Renal pelvis (tissue), 12 donors: ENCODE measurements at places on chromosomes 1 and 21.
A peak's percentile ranks its signal among the peaks of the same experiment; 100 is the strongest.

- DNase-seq, result no peak
Observed at GRCh38 chr1:227808566-227808965, 6.9 kb upstream of the PRSS38 start.

GRCh38 chr1:107572674-107573211 lies 392.2 kb downstream of the VAV3 start:
- no peak for DNase-seq

GRCh38 chr1:10877894-10878293 lies 81.4 kb upstream of the CASZ1 start:
- DNase-seq, result no peak

- no peak for DNase-seq
Observed at GRCh38 chr1:36594023-36594422, 111.3 kb upstream of the CSF3R start.

DNA sequence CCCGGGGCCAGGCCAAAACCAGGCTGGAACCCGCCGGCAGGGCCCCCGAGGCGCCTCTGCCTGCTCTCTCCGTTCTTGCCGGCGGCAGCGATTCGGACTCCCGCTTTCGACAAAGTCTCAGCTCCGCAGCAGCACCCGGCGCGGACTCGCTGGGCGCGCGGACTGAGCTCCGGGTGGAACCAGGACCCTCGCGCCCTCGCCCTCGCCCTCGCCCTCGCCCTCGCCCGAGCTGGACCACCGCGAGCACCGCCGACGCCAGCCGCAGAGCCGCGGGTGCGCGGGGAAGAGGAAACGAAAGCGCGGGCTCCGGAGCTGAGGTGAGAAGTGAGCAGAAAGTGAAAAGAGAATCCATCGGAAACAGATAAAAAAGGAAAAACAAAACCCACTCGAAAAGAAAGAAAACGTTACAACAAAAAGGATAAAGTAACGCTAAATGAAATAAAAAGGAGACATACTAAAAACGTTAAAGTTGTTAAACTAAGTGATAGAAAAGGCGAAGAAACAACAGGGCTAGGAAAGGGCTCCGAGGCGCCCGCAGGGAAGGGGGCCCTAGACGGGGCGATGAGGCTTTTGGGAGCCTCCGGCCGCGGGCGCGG lies 64.9 kb downstream of the MEF2D start:
- DNase-seq, result no peak

DNA sequence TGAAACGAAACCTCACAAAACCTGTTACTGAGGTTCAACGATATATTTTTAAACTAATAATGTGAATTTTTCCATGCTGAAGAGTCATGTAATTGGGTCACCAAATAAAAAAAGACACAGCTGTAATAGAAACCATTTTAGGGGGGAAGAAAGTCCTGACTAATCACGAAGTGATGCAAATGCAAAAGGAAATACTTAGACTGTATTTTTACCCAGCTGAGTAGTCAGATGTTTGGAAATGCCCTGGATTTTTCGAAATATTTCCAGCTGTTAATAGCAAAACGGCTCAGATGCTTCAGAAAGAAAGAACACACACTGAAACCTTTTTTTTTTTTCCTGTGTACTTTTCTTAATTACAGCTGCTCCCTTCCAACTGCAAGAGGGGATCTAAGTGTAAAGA lies 210.3 kb downstream of the SETD4 start:
- no peak for DNase-seq

GRCh38 chr1:43987159-43987902 lies 4.1 kb upstream of the CCDC24 start:
- DNase-seq, result no peak

DNA sequence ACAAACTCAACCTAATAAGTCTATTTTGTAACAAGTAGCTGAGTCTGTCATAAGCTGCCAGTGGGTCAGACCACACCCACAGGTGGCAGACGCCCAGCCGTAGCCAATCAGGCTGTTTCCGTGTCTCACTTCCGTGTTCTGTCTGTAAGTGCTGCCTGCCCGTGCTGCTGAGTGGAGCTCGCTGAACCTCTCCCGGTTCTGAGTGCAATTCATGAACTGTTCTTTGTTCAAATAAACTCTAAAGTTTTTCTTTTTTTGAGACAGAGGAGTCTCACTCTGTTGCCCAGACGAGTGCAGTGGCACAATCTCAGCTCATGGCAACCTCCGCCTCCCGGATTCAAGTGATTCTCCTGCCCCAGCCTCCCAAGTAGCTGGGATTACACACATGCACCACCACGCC lies 25.1 kb downstream of the POFUT2 start:
- no peak for DNase-seq

GRCh38 chr1:205536759-205537361 lies 32.4 kb downstream of the CDK18 start:
- DNase-seq, result no peak

- no peak for DNase-seq
Observed at GRCh38 chr1:206816390-206817287, 44.3 kb upstream of the IL10 start.

DNA sequence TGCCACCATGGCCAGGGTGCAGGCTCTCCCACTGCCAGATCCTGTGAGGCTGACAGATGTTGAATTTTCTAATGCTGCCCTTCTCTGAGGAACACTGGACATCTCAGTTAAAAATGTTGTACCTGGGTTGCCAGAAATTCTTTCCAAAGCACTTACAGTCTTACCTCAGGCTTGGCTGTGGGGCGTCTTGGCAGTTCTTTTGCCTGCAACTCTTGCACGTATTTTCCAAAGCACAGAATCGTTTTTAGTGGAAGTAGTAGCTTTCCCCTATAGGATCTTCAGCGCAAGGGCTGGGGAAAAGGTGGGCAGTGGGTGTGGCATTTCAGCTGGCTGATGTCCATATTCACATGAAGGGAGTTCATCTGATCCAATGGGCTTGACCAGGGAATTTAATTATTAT lies 53.9 kb downstream of the EDN2 start:
- no peak for DNase-seq

DNA sequence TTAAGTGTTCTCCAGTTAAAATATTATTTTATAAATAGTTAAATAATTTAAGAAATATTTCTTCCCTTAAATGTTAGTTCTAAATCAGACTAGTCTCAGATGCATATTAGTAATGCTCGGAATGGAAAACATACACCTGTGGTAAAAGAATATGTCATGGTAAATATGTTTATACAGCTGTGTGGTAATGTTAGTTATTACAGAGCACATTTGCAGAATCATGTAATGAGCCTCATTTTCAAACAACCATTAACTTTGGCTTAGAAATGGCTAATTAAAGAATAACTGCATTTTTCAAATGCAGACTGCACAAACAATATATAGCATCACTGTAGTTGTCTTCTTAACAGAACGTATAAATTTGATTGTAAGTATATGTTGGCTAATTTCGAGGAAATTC lies 90.3 kb downstream of the DISP1 start:
- DNase-seq, result no peak

DNA sequence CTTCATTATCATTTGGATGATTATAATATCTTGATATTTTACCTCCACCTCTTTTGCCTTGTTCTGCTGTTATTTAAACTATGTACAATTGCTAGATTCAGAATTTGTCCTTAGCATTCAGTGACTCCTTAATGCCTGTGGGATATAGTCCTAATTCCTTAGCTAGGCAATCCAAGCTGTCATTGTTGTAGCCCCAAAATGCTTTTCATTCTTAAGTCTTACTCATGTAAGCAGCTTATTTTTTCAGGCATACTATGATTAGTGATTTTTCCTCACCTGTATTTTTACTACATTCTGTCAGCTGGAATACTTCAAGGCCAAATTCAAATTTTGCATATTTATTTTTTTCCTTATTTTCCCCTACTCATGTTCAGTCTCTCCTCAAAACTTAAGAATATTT lies 13.4 kb downstream of the PKN2 start:
- DNase-seq, result no peak

- DNase-seq, result no peak
Observed at GRCh38 chr1:159291424-159291823, 10.7 kb upstream of the FCER1A start.

GRCh38 chr1:15916916-15917315 lies 59.0 kb downstream of the ZBTB17 start:
- no peak for DNase-seq

- no peak for DNase-seq
Observed at GRCh38 chr1:65206836-65207235, 58.8 kb downstream of the AK4 start.

DNA sequence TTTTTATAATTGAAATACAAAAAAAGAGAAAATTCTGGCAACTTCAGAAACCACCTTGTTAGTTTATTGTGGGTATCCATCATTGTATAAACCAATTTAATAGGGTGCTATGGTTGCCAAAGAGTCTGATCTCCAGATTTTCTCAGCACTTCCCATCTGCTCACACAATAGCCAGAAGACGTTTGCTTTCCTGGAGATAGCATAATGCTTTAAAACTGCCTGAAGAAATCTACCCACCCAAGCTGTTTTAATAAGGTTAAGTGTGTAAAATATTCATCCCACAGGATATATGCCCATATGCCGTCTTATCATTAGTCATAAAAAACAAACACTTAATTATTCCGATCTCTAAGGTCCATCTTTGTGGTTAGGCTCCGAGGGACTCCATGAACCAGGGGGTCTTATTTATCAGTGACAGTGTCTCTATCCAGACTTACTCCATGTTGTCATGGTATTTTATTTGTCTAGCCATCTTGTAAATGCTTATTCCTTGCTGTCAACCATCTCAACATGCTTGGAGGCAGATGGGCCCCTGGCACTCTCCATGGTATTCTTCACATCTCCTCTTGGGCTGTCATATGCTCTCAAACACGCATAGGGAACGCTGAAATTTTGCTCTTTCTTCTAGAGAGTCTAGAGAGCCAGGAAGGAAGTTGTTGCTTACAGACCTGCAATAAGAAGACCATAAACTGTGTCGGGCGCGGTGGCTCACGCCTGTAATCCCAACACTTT lies 58.5 kb downstream of the MAP10 start:
- DNase-seq, result no peak

DNA sequence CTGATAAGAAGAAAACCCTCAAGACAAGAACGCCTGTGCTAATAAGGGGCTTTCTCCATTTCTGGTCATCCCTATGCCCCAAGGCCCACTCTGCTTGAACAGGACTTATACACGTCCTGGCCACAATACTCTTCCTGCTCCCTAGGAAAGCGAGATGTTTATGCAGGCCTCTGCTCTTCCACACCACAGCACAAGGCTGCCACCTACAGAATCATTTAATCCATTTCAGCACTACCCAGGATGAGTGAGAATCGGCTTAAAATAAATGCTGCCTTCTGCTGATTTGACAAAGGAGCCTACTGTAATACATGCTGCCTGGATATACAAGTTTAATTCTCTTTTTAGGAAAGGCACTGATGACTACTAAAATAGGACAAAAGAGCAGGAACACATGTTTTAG lies 29.4 kb downstream of the FRRS1 start:
- peak; percentile 36 for DNase-seq

- no peak for DNase-seq
Observed at GRCh38 chr1:29551123-29551936, 315.0 kb downstream of the PTPRU start.

DNA sequence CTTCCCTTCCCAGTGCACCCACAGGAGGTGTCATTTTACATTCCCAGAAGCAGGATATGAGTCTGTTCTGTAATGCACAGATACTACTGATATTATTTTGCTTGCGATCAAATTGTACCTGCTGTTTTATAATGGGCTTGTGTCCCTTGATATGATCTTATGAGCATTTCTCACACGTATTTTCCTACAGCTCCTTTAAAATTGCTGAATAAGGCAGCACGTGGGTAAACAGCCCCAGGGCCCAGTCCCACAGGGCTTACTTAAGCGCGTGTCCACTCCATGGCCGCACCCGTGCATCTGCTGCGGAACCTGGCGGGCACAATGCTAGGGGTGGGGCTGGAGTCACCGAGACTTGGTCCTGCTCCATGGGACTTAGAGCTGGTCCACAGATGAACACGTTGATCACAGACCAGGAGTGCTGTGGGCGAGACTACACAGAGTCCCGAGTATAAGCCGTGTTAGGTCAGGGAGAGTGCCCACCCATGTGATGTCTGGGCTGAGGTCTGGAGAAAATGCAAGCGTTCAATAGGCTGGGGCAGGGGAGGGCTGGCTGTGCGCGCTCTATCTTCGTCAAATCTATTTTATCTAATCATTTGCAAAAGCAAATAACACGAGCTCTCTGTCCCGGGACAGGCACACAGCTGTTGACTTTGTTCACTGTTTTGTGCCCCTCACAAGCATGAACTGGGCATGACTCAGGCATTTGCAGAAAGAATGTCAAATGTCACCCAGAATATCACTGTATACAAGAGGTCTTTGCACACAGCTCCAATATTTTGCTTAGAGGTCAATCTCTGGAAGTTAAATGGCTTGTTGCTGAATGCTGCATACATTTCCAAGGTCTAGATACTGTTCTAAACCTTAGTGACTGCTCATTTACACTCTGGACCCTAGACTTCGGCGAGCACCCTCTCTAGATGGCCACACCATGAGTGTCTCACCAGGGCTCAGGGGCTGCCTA lies 119.3 kb downstream of the CRYAA start:
- no peak for DNase-seq

DNA sequence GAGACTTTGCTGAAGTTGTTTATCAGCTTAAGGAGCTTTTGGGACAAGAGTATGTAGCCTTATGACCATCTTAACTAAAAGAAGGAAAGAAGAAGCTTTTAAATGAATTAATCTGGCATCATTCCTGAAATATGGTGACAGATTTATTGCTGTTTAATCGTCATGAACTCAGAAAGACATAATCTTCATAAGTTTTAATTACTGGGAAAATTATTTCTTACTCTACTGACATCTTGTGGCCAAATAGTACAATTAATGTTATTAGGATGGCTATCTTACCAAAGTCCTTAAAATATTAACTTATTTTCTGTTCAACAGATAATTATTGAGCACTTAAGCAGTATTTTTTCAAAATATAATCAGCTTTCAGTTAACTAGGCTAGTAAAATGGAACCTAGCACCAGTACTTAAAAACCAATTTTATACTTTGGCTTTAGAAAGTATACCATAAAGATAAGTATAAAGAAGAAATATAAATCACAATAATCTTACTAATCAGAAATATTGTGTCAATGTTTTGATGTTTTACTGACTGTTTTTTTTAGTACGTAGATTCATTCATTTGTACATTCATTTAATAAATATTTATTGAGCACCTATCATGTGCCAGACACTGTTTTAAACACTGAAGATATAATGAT lies 34.7 kb upstream of the GPR25 start:
- peak; percentile 33 for DNase-seq

- DNase-seq, result no peak
Observed at GRCh38 chr1:101683136-101683535, 313.6 kb downstream of the OLFM3 start.

GRCh38 chr21:45941338-45941710 lies 40.2 kb upstream of the COL6A1 start:
- DNase-seq, result no peak

- no peak for DNase-seq
Observed at GRCh38 chr1:164165466-164165865, 393.5 kb upstream of the PBX1 start.
